Nucleus accumbens (tissue), 56 donors: ENCODE measurements at places on chromosomes 7 and 10.

- DNase-seq, result no peak
Observed at GRCh38 chr7:92661651-92662050, 71.5 kb upstream of the FAM133B start.

GRCh38 chr10:6072215-6072934, 10.2 kb upstream of the IL2RA start:
- no peak for DNase-seq

DNA sequence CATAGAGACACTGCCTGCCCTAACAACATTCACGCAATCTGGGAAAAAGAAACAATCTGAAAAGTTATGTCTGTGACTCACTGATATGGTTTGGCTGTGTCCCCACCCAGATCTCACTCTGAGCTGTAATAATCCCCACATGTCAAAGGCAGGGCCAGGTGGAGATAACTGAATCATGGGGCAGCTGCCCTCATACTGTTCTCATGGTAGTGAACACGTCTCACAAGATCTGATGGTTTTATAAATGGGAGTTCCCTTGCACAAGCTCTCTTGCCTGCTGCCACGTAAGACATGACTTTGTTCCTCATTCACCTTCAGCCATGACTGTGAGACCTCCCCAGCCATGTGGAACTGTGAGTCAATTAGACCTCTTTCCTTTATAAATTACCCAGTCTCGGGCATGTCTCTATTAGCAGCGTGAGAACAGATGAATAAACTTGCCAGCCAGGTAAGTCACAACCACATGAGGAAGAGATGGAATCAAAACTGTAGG, 341.5 kb upstream of the AOAH start:
- no peak for DNase-seq

- no peak for DNase-seq
Observed at GRCh38 chr10:13608246-13608853, 21.6 kb downstream of the PRPF18 start.
